Stimulated activated CD8-positive, alpha-beta memory T cell treated with anti-CD3 and anti-CD28 coated beads, Interleukin-15, amount 100 ng/mL, for 1 hour (primary cell): ENCODE measurements at places on chromosomes 1 and 21.

DNA sequence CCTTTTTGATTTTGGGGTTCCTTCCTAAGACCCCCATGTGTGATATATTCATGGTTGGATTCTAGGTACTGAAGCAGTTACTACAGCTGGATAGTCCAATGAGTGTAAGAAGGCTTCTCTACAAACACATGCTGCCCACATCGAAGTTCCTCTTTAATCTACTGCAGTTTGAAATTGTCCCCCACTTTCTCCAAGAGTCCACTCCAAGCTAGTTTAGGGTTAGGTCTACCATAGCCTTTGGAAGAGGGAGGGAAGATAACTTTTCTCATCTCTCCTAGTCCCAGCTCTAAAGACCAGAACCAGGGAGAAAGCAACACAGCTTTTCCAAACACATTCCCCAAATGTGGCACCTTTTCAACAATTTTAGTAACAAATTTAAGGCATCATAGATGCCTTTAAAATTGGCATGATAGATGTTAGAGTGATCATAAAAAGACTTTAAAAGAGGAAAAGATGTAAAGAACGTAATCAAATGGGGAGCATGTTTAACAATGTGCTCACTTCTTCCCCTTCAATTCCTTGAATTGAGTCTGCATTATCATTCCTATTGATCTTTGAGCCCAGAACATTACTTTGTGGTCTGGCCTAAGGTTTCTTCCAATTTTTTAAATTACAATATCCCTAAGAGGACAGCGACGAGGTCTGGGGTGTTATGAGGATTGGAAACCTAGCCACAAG lies 1.0 kb upstream of the EXO1 start:
- no peak for DNase-seq

DNA sequence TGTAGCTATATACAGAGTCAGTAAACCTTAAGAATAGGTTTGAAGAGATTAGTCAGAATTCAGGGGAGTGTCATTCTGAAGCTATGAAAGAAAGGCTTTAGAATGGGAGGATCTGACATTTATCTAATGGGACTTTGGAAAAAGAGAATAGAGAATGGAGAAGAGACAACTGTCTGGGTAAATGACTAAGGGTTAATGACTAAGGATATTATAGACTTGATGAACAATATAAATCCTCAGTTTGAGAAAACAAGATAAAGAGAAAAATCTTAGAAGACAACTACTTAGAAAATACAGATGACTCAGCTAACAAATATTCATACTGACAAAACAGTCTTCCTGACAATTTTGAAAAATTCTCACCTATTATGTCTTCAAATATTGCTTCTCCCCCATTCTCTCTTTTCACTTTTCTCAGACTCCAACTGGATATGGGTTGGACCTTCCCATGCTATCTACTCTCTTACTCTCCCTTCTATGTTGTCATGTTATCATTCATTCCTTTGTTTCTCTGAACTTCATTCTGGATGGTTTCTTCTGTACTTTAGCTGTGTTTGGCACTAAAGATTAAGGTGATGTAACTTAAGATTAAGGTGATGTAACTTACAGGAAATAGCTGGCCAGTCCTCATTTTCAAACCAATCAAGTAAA lies 20.4 kb downstream of the SLC16A1 start:
- no peak for DNase-seq

GRCh38 chr1:206074839-206075238 lies 21.9 kb downstream of the RHEX start:
- DNase-seq = no peak

- DNase-seq = no peak
Measured at GRCh38 chr1:30788580-30789387, 31.2 kb upstream of the LAPTM5 start.

GRCh38 chr1:197341626-197342025 lies 73.6 kb downstream of the CRB1 start:
- DNase-seq = no peak
